ENCODE measurements at places on chromosomes 4 and X. TPM values are rescaled to one million over a fixed set of nuclear protein-coding genes. Genes with fewer than 3 reads are reported as not detected.

GRCh38 chr4:148007314-148007760, 275.4 kb downstream of the ARHGAP10 start:
- DNase-seq, result peak; percentile 72

Gene SLC9A6
- 10.8 TPM for total RNA-seq

Gene ZBTB49
- 3.9 TPM for total RNA-seq

- DNase-seq, result no peak
Observed at GRCh38 chrX:150540965-150541364, 27.5 kb upstream of the MTM1 start.

- no peak for DNase-seq
Observed at GRCh38 chr4:3442959-3443749, 1.4 kb downstream of the HGFAC start.

- DNase-seq, result peak; percentile 34
Observed at GRCh38 chrX:17242470-17242869, 132.5 kb upstream of the NHS start.

Gene RGN
- not detected for total RNA-seq

Gene PDHA2
- not detected for total RNA-seq

DNA sequence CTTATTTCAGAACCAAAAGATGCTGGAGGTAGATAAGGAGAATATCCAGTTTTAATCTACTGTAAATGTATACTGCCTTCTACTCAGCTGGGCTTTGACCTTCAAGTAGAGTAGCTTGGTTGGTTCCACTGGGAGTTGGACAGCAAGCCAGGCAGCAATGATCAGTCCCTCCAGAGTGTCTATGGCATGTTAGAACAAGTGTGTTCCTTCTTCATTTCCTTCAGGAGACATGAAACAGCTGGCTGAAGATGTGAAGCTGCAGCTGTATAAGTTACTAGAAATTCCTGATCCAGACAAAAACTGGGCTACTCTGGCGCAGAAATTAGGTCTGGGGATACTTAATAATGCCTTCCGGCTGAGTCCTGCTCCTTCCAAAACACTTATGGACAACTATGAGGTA, 111.1 kb downstream of the NFKB1 start:
- no peak for DNase-seq

Gene FAM47E
- total RNA-seq, result 0.91 TPM

DNA sequence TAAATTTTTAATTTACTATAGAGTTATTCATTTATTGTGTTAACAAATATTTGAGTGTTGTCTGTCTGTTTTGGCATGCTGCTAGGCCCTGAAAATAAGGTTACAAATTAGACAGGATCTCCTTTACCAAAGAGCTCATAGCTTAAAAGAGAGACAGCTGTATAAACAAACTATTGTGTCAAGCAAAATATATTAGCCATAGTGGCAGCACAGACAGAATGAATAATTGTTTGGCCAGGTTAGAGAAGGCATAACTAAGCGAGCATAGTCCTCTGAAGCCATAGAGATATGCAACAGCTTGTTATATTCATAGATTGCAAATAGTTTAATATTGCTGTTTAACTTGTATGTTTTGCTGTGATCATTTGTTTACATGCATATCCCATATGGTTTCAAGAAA, 66.7 kb upstream of the NDUFC1 start:
- no peak for DNase-seq

Gene TLR6
- 4.8 TPM for total RNA-seq

GRCh38 chr4:106495476-106495875, 126.9 kb upstream of the GIMD1 start:
- DNase-seq, result no peak

DNA sequence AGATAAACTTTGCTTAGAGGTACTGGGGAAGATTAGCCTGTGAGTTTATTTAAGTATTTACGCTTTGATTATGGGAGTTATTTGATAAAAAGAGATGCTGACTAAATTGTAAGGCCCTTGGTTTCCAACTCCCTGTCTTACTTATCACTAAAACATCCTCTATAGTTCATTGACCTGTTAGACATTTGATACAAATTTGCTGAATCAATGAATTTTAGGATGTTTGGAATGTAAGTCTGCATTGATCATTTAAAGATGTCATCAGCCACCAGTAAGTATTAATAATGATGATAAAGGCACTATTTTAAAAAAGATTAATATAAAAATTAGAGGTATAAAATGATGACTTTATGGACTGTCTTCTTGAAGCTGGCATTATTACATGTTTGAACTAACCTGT, 340.6 kb downstream of the SPRY1 start:
- DNase-seq, result no peak

DNA sequence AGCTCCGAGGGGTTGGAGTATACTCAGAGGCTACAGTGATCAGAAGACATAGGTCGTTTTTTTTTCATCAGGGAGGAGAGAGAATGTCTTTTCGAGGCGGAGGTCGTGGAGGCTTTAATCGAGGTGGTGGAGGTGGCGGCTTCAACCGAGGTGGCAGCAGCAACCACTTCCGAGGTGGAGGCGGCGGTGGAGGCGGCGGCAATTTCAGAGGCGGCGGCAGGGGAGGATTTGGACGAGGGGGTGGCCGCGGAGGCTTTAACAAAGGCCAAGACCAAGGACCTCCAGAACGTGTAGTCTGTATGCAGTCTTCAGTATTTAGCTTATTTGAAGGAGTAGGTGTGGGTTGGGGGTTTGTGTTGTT, 500 bp downstream of the GAR1 start:
- DNase-seq, result no peak

DNA sequence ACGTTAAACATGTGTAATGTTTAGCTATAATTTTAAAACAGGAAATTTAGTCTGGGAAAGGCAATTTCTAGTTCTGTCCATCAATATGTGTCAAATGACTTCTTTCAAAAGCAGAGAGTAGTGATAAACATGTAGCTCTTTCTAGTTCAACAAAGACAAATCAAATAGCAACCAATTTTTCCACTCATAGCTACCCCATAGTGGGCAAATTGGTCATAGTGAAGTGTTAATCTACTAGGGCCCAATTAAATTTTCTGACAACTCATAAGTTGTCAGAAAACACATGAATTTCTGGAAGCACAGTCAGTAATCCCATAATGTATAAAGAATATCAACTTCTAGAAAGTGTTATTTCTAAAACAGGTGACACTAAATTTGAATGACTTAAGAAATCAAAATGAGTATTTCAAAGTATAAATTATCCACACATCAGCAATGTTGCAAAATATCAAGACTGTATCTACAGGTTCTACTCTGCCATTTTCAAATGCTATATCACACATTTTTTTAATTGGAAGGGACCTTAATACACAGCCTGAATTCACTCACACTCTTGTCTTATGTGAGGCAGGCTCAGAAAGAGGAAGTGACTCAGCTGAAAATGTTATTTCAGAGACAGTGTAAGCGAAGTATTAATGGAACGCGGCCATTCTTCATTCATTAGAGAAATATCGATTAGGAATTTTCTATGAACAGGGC, 7.7 kb downstream of the OCIAD2 start:
- no peak for DNase-seq

Gene ARHGAP36
- not detected for total RNA-seq

Gene CXCL10
- total RNA-seq, result not detected

Gene KLHL15
- 10.1 TPM for total RNA-seq

DNA sequence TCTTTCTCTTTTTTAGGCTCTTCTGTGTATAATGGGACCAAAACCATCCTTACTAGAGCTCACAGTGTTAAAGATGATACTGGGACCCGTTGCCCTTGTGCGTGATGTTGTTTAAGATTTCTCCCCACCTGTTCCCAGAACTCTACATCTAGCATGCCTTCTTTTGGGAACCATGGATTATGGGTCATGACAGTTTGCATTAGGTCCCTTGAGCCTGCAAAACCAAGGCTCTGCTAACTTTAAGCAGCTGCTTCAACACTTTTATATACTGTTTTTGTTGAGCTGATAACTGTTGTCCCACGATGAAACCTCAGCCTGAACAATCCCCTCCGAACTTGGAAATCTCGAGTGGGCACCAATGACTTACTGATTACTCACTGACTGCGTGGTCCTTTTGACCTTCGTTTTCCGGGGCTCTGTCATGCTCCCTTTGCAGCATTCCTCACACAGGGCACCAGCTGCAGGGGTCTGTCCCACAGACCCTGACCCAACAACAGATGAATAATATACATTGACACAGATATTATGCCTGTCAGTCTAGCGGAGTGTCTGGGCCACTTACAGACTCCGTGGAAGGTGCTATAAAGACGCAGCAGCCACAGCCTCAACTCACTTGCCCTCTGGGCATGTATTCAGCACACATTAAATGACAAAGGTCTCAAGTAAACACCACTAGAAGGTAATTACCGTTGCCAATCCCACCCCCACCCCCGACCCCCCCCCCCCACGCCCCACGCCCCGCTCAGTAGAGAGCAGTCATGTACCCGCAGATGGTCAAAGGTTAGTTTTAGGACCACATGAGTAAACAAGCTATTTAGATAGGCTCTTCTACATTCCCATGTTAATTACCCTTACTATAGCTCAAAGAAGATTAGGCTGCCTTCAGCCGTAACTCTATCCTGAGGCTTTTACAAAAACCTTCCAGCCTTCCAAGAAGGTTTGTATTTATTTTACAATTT, 162.0 kb upstream of the WDFY3 start:
- DNase-seq, result no peak

DNA sequence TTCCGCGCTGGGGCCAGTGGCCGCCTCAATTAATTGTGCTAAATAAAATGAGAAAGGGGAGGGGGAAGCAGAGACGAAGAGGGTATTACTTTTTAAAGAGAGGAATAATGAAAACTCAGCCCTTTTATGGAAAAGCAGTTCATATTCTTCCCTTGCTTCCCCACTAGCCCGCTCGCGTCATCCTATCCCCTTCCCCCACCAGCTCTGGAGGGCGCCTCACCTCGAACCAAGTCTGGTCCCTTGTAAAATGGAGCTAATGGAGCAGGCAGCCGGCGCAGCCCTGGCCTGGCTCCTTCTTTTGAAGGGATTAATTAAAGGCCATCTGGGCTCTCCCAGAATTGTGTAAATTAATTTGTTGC, 511 bp upstream of the NKX6-1 start:
- DNase-seq, result peak; percentile 12

GRCh38 chr4:11073621-11074051, 355.1 kb downstream of the HS3ST1 start:
- no peak for DNase-seq

Gene MAGEA9B
- total RNA-seq, result 0.47 TPM

Gene AVPR2
- not detected for total RNA-seq

Gene ZNF275
- 9.8 TPM for total RNA-seq

GRCh38 chr4:74320559-74321118, 12.4 kb downstream of the EPGN start:
- peak; percentile 98 for DNase-seq

Gene STPG2
- total RNA-seq, result not detected

Gene ADH1B
- total RNA-seq, result 1.8 TPM

DNA sequence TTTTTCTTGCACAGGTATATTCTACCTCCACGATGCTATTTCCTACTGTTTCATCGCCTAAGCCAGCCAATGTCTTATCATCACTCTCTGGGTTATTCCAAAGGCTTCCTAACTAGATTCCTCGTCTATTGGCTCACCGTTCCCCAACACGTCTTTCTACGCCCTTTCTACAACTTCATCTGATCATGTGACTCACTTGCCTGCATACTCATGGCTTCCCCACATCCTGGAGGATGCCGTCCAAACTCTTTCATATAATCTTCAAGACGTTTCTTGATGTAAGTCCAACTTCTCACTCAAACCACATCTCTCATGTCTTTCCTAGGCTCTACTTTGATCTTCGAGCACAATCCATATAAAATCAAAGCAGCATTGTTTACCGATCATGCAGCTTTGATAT, 322.0 kb upstream of the PPARGC1A start:
- no peak for DNase-seq

Gene NMU
- total RNA-seq, result 81.1 TPM

Gene WAS
- 0.84 TPM for total RNA-seq

Gene ZAR1
- total RNA-seq, result 0.47 TPM

DNA sequence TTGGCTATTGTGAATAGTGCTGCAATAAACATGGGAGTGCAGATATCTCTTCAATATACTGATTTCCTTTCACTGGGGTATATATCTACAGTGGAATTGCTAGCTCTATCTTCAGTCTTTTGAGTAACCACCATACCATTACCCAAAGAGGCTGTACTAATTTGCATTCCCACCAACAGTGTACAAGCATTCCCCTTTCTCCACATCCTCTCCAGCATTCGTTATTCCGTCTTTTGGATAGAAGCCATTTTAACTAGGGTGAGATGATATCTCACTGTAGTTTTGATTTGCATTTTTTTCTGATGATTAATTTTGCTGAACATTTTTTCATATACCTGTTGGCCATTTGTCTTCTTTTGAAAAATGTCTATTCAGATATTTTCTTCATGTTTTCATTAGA, 110.3 kb downstream of the PRDM5 start:
- DNase-seq, result no peak

DNA sequence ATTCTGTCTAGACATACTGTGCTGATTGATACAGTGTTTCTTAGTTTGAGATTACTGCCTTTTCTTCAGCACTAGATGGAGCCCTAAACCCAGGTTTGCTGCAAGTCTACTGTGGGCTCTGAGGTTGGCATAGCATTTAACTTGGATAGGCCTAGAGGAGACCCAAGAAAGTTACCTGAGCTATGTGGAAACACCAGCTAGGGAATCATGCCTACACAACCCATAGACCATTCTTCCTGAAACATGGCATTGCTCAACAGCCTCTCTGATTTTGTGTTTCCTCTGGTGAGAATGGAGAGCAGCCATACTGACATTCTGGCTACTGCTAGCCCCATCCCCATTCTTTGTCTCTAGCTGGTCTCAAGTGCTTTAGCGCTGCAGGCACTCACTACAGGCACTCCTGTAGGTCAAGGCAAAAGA, 287.7 kb upstream of the PCDH18 start:
- peak; percentile 50 for DNase-seq

DNA sequence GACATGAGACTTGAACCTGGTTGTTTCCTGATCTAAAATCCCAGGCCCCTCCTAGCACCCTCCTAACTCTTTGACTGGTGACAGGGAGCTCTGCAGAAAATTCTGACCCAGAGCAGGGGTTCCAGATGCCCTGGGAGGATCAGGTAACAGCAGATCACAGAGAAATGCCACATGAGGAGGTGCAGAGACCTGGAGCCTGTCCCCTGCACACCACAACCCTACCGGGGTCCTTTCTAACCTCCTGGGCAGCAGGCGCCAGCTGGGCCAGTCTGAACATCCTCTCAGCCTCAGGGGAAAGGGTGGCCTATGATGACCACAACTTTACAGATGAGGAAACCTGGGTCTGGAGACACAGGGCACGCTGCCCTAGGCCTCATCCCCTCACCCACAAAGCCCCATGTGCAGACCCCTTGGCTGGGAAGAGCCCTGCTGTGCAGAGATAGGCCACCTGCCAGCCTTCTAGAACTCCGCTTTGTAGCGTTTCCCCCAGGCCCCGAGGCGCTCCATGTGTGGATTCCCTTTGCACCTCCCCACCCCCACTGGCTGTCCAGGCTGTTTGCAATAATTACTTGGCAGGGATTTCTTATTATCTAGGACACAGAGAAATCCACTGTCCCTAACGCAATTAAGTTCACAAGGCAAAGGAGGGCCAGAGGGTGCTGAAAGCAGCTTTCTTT, 36.5 kb downstream of the WDR1 start:
- DNase-seq, result no peak

Gene HTRA3
- total RNA-seq, result not detected

GRCh38 chr4:138269175-138269574, 27.0 kb upstream of the SLC7A11 start:
- no peak for DNase-seq

Data from HCT116 (cell line).